Chondrocyte (in vitro differentiated cells): ENCODE measurements at places on chromosomes 11 and 22. TPM values are rescaled to one million over a fixed set of nuclear protein-coding genes. Genes with fewer than 3 reads are reported as not detected.

DNA sequence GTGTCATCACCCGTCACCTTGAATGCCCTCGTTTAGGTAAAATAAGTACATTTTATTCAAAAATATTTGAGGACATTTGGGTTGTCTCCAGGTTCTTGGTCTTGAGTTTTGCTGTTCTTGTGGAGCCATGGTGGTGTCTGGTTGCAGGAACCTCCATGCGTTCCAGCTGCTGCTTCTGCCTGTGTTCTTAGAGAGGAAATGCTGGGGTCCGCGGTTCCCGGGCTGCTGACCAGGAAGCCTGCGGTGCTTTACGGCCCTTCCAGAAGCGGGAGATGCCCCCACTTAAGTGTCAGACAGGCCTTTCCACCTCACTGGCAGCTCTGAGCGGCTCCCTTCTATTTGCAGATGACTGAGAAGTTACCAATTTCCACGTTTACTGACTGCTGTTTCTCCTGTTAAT lies 66.8 kb downstream of the LRP5 start:
- DNase-seq = no peak

Gene OR2AG2
- total RNA-seq = 0.07 to 0.21 TPM in 2 of 3 replicates, not detected in the other

Gene MAJIN
- not detected in 3 replicates for total RNA-seq

DNA sequence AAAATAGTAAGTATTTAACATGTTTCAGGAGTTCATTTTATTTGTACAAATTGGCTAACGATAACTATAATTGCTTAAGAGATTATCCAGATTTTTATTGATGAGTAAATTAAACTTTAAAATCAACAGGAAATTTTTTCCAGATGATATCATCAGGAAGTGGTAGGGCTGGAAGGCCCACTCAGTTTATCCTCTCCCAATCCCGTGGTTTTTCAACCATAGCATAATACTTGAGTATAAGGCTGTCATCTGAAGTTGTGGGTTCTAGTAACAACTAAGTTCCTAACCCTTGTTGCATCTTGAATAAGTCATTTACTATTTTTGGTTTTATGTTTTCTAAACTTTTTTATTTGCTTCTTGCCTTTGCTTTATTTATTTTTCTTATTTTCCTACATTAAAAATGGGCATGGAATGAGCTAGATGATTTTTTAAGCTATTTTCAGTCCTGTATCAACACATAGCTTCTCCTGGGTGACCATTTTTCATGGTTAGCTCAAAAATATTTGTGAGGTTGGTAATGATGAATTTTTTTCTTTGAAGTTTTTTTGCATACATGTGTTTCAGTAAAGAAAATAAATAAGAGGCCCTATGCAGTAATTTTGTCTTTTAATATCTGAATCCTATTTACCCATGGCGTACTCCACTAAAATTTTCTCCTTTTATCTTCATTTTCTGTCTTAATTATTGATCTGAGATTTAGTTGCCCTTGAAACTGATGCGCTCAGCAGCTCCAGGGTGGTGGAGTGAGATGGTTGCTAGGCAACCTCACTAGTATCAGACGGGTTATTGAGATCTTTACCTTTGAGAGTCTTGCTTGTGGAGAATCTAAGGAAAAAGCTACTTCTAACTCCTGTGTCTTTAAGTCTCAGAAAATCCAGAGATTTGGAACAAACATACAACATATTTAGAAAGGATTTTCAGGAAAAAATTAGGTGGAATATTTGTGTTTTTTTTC lies 452.0 kb upstream of the CCDC179 start:
- DNase-seq = no peak

Gene PTPRCAP
- total RNA-seq = 0.47 to 0.95 TPM (median 0.73 TPM) in 3 replicates

Gene E2F8
- total RNA-seq = 0.60 to 1.4 TPM (median 0.64 TPM) in 3 replicates

DNA sequence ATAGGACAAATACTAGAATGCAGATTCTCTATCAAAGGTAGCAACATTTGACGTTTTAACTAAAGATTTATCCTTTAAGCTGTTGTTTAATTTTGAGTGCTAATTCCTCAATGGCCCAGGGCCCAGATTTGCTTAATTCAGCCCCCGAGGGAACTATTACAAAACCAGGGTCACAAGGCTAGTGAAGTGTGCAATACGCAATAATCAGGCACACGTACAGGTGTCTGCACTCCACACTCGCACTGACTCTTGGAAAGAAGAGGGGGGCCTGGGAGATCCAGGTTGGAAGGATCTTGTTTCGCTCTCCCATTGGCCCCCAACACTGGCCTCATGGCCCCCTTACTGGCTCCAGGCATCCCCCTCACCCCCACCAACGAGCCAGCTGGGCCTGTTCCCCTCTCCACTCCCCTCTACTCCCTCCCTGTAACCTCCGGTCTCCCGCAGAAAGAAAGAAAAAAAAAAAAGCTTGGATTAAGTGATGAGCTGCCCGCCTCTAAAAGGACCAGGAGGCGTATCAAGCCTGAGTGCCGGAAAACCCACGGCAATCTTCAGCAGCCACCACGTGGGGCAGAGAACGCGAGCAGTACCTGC lies 2.2 kb upstream of the KIRREL3 start:
- DNase-seq = no peak
